ENCODE measurements at places on chromosomes 4 and X.

- DNase-seq, result no peak
Observed at GRCh38 chr4:82898322-82899243, 2.0 kb upstream of the THAP9 start.

- no peak for DNase-seq
Observed at GRCh38 chr4:110032603-110033002, 119.9 kb downstream of the EGF start.

DNA sequence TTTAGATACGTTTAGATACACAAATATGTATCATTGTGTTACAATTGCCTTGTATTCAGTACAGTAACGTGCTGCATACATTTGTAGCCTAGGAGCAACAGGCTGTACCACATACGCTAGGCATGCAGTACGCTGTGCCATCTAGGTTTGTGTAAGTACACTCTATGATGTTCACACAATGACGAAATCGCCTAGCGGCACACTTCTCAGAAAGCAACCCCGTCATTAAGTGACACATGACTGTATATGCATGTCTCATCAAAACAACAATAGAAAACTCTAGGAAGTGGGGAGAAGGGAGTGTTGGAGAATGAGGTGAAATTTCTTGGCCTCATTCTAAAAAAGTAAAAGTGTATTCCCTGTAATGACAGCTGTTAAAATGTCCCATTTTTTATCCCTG is 32.7 kb downstream of the CCDC149 start:
- no peak for DNase-seq

DNA sequence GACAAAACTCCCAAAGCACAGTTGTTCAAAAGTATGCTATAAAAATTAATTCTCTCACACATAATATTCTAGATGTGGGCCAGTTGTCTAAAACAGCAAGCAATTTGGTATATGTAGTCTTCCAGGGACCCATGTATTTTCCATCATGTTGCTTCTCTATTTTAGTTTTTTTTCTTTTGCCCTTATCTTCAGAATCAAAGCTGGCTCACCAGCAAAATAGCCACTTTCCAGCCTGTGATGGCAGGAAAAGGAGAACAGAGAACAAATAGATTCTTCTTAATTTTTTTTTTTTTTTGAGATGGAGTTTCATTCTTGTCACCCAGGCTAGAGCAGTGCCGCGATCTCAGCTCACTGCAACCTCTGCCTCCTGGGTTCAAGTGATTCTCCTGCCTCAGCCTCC is 680.8 kb upstream of the TENM3 start:
- DNase-seq, result no peak

DNA sequence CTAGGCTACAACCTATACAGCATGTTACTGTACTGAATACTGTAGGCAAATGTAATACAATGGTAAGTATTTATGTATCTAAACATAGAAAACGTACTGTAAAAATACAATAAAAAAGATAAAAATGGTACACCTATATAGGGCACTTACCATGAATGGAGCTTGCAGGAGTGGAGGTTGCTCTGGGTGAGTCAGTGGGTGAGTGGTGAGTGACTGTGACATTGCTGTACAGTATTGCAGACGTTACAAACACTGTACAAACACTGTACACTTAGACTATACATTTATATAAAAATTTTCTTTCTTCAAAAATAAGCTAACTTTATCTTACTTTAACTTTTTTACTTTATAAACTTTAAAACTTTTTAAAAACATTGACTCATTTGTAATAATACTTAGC is 190.3 kb upstream of the NR3C2 start:
- no peak for DNase-seq

DNA sequence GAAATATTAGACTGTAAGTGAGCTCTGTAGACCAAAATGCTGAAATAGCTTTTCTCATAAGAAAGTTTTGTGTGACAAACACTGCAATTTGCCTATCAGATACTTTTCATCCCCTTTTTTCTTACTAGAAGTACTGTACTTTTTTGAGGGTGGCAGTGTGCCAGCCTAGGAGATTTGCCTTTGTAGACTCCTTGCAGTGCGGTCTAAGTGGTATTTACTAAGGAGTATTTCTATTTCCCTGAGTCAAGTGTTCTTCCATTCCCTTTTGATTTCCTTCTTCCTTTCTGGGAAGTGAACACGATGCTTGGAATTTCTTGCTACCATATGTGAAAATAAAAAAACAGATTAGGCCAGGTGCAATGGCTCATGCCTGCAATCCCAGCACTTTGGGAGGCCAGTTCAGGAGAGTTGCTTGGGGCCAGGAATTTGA is 34.6 kb downstream of the PDLIM5 start:
- no peak for DNase-seq

GRCh38 chr4:183347566-183347965 is 25.3 kb upstream of the CLDN24 start:
- no peak for DNase-seq

- no peak for DNase-seq
Observed at GRCh38 chrX:24357106-24357505, 3.3 kb upstream of the SUPT20HL1 start.

DNA sequence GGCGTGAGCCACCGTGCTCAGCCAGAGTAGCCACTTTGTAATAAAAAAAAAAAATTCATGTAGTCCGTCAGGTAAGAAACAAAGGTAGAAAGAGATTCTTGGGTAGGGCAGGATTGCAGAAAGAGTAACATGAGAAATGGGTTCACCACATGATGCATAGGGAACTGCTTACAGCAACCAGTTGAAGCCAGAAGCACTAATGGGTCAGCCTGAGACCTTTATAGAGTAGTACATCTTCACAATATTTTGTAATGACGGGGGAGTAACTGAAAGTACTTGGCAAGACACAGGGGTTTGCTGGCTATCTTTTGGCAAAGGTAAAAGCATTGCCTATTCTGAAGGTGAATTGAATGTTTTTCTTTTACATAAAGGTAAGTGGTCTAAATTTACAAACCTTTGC is 29.1 kb downstream of the FAM193A start:
- DNase-seq, result no peak

DNA sequence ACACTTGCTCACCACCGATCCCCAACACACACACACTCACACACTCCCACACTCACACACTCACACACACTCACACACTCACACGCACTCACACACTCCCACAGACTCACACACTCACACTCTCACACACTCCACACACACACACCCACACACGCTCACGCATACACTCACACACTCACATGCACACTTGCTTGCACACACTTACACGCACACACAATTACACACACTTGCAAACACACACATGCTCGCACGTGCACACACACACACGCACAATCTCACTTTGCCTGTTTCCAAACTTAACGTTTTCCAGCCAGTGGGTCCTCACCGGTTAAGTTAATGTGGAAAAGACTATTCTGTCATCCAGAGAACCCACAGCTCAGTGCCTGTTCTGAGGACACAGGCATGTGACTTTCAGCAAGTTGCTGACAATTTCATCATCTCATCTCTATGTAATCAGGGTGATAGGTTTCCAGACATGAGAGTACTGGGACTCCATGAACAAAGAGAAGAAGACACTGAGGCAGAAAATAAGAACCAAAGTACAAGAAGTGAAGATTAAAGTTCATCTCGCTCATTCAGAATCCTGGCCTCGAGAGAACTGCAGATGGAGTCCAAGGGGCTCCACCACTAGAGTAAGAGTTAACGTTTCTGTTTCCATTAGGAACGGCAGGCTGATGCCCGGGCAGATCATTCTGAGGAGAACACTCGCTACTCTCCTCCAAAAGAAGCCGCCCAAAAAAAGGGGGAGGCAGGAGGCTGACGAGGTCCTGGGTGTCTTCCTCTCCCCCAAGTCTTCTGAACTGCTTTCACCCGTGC is 153.2 kb upstream of the FRG1 start:
- DNase-seq, result no peak

DNA sequence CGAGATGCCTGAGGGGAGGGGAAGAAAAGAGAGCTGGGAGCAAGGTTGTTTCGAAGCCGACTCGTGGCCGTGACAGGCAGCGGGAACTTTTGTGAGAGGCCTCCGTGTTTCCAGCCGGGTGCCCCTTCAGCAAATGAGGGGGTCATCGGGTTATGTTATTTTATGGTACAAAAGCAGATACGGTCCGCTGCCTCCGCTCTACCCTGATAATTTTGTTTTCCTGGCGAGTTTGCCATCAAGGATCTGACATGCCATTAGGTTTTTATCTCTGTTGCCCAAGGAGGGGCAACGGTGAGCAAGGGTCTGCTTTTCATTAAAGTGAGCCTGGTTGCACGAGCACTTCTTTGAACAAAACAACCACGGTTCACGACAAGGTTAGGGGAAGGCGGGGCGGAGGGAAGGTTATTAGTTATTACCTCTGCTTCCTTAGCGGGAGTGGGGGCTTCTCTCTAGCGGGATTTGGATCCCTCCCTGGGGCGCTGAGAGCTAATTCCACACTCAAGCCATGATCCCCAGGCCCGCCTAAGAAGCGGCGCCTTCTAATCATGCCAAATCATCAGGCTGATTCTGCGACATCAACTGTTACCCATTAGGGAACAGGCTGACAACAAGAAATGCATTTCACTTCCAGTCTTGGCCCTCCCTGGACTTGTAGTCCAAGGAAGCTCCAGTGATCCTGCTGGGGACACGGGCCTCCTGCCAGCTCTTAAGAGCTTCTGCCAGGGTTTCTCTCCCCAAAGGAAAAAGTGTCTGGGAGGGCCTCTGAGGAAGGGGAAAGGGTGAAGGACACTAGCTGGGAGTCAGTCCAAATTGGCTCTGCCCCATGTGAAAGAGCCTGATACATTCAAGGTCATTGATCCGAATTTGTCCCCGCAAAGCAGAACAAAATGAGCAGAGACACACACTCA is 617.7 kb downstream of the MID1IP1 start:
- no peak for DNase-seq

GRCh38 chrX:128739539-128739938 is 687.3 kb upstream of the ACTRT1 start:
- DNase-seq, result no peak

- DNase-seq, result no peak
Observed at GRCh38 chrX:39826813-39827543, 270.8 kb downstream of the BCOR start.

DNA sequence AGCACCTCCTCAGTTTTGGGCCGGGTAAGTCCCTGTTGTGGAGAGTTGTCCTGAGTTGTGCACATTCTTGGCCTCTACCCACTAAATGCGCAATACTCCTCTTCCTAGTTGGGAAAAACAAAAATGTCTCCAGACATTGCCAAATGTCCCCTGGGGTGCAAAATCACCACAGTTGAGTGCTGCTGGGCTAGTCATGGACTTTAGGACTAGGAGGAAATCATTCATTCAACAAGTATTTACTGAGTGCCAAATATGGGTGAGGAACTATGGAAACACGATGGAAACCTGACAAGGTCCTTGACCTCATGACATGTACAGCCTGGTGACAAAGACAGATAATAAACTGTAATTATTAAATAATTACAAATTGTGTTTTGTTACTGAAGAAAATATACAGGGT is 71.6 kb downstream of the STX18 start:
- DNase-seq, result no peak

DNA sequence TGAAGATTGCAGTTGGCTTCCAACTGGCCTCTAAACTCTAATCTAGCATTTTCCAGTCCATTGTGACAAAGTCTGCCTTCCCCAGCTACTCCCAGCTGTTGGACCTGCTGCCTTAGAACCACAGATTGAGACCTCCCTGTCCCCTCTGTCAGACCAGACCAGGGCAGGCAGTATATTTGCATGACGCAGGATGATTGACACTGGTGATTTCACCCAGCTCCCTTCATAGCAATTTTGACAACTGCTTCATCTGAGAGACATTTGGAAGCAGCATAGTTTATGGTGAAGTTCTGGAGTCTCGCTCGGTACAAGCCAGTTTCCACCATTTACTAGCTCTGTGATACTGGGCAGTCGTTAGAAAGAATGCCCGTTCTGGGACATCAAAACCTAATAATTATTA is 2.5 kb downstream of the CYP4V2 start:
- DNase-seq, result no peak

DNA sequence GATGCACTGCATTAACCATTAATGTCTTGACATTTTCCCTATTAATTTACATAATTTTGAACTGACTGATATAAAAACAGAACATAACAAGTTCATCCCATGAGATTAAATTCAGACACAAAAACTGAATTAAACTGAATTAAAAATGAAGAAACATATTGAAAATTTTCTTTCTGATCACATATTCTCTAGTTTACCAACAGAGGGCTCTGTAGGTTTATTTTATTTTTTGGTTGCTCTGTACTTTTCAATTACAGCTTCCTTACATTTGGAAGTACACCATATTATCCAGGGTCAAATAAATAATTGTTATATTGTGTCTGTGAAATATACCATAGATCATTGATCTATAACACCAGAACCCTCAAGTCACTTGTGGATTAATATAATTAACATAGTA is 27.3 kb upstream of the CT83 start:
- DNase-seq, result no peak

DNA sequence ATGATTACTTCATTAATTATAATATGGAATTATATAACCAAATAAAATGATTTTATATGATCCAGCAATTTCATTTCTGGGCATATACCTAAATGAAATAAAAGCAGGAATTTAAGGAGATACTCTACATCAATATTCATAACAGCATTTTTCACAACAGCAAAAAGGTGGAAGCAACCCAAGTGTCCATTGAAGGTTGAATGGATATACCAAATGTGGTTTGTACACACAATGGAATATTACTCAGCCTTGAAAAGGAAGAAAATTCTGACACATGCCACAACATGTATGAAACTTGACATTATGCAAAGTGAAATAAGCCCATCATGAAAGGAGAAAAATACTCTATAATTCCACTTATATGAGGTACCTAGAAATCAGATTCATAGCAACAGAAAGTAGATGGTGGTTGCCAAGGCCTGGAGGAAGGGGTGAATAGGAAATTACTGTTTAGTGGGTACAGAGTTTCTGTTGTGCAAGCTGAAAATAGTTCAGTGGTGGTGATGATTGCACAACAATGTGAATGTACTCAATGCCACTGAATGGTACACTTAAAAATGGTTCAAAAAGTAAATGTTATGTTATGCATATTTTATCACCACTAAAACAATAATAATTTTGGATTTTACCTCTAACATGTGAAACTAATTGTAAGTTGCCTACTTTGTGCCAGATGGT is 471.5 kb downstream of the SPRY1 start:
- no peak for DNase-seq

DNA sequence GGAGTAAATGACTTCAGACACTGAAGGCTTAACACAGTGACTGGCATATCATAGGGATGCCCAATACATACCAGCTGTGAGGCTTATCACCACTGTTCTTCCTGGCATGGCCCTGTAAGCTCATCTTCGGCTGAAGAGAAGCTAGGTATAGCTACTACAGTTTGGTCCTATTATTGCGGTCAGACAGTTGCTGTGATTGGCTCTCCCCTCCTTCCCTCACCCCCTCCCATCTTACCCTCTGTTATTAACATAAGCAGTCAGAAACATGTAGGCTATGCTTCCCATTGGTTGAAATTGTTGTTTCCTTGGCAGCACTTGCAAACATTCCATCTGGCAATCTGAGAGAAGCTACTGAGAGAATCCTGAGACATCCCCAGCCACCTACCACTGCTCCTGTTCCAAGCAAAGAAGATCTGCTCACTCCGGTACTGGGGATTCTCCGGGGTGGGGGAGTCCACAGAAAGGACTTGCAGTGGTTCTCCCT is at the start of gene AKAP14:
Gene AKAP14 (plus strand): TSS at position 51 of the 484 bp plus-strand sequence. CDS start 7,331 bp downstream, outside the sequence.
- no peak for DNase-seq

All from germinal center (tissue), 1 donor.